Effector CD8-positive, alpha-beta T cell (primary cell): ENCODE measurements at places on chromosomes 4 and X.

DNA sequence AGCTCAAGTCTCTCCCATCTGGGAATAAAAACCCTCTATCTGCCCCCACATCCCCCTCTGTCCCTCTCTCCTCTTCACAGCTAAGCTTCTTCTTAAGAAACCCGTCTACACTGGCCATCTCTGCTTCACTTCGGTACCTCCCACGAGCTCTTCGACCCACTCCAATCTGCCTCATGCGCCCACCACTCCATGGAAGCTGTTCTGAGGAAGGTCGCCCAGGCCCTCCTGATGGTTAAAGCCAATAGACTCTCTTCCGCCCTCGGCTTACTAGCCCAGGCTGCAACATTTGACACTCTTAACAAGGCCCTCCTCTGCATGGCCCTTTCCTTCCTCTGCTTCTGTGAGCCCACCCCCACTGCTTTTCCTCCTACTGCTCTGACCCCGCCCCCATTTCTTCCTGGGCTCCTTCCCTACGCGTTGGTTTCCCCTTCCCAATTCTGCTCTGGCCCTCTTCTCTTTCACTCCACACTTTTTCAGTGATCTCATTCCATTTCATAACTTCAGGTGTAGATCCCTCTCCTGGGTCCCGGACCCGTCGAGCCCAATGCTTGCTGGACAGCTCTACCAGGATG lies 11.8 kb downstream of the IQSEC2 start:
- no peak for DNase-seq

- DNase-seq, result no peak
Measured at GRCh38 chrX:65635378-65635777, 32.1 kb upstream of the MSN start.

GRCh38 chr4:68466185-68466584 lies 18.9 kb downstream of the TMPRSS11E start:
- no peak for DNase-seq

GRCh38 chr4:183636923-183637322 lies 22.1 kb downstream of the RWDD4 start:
- no peak for DNase-seq

GRCh38 chr4:20266215-20267082 lies 14.7 kb downstream of the SLIT2 start:
- no peak for DNase-seq

- no peak for DNase-seq
Measured at GRCh38 chr4:146943691-146944375, 1.8 kb downstream of the TTC29 start.

DNA sequence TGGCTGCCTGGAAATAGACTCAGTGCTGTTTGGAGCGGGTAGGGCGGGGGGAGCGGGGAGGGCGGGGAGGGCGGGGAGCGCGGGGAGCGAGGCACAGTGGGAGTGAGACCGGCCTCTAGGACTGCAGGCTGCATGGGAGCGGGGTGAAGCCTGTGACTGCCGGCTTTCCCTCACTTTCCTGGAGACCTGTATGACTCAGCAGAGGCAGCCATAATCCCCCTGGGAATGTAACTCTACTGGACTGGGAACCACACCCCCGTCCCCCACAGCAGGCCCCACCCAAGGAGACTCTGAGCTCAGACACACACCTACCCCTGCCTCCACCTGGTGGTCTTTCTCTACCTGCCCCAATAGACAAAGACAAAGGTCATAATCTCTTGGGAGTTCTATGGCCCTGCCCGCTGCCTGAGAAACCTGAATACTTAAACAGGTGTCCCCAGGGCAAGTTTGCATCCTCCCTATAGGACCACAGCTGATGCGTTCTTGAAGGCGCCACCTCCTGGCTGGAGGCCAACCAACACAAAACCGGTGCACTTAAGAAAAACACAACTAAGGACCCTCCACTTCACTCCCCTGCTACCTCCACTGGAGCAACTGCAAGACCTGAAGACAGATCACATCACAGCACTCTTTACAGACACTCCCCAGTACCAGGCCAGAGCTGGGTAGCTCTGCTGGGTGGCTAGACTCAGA lies 18.0 kb downstream of the HDAC8 start:
- no peak for DNase-seq

DNA sequence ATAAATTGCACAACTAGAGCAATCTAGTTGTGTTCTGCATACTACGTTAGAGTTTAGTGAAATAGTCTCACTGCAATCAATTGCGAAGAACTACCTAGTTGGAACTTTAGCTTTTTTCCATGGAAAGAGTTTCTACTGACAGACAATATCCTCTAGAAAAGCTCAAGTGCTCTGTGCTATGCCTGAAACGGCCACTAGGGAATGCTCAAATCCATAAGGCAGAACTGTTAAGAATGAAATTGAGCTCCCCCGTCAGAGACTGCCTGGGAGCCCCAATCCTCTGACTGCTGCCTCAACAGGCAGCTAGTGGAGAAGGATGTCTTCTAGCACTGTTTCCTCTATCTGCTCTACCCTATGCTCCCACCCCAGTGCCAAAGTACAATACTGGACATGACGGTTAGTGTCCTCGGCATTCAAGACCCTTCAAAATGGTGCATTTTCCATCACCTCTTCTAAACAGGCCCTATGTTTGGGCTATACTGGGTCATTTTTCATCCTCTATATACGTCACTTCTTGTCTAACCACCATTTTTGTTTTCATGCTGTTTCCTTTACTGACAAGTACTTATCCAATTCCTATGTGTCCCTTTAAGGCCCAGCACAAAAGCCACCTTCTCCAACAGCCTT lies 35.3 kb downstream of the FRMD7 start:
- peak; percentile 7 for DNase-seq

DNA sequence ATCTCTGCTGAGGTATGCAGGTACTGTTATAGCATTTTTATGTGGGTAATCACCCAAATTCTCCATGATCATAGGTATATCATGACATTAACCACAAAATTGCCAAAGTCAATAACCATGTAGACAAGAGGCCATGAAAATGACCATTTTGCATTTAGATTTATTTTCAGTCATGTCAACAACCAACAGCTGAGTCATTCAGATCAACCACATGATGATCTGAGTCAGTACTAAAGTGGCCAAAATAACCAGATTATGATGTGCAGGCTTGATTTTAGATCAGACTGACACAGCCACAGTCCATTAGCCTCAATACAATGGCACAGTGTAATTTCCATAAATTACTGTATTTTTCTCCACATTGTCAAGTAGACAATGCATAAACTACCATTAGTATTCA lies 240.5 kb downstream of the GRIA3 start:
- DNase-seq, result no peak

- DNase-seq, result no peak
Measured at GRCh38 chrX:47900833-47901232, 64.1 kb downstream of the ZNF81 start.

DNA sequence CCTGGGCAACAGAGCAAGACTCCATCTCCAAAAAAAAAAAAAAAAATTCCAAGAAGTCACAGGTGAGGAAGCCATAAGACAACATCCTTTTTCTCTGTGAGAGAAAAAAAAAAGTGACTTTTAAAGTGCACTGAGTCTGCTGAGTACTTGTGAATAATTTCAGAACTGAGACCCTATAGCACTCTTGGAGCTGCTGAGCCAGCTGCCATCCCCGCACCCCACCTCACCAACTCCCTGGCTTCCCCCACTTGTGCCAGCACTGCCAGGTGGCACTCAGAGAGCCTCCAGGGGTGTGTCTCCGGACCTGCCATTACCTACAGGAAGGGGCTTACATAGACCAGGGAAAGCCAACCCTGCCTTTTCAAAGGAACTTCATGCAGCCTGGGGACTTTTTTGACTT lies 39.2 kb upstream of the HS3ST1 start:
- no peak for DNase-seq

GRCh38 chr4:167000141-167000852 lies 234.0 kb downstream of the SPOCK3 start:
- DNase-seq, result no peak

DNA sequence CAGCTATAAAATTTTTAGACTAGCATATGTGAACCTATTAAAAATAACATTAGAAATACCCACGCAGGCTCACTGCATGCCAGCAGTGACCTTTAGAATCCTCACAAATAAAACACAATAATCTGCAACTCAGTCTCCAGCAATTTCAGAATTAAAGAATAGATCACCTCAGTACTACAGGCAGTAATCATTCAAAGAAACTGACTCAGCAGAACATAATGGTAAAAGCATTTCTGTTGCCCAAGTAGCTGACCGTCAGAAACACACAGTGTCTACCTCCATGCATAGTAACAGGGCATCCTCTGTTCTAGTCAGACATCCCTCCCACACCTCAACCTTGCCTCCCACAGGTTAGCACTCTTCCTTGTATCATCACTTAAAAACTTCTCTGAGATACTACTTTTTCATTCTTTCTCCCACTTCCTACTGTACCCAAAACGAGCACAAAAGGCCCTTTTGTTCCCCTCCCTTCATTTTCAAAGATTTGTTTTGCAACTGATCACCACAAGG lies 65.7 kb upstream of the BEND2 start:
- DNase-seq, result no peak

GRCh38 chr4:140090215-140090731 lies 63.7 kb downstream of the MAML3 start:
- DNase-seq, result no peak

DNA sequence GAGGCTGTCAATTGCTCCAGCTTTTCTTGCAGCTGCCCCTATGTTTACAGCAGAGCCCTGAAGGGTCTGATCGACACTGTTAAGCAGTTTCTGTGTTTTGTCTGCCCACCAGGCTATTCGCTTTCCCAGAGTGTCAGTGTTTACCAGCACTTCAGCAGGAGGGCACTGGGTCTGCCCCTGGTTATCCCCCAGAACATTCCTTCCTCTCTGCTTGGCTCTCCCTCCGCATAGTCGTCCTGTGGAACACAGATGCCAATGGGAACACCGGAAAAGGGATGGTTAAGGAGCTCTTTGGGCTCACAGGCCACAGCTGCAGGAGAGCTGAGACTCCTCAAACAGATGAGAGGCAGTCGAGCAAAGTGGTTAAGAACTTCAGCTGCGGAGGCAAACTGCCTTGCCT lies 71.3 kb upstream of the FBXW7 start:
- no peak for DNase-seq

DNA sequence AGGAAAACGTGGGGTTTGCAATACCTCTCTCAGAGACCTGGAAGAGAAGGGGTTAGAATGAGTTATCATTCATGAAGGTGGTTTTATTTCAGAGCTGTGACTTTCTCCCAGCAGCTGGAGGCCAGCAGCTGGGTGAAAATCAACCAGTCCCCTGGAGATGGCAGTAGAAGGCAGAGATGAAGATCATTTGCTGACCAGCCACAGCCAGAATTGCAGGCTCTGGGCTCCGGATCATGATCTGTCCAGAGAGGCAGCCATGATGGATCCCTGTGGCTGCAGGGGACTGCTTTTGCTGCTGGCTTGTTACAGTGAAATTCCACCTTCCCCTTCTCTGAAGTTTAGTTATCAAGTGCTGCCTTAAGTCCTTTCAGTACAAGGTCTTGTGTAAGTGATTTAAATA lies 46.9 kb upstream of the TAB3 start:
- no peak for DNase-seq

GRCh38 chr4:112421911-112422310 lies 94.1 kb downstream of the NEUROG2 start:
- no peak for DNase-seq

DNA sequence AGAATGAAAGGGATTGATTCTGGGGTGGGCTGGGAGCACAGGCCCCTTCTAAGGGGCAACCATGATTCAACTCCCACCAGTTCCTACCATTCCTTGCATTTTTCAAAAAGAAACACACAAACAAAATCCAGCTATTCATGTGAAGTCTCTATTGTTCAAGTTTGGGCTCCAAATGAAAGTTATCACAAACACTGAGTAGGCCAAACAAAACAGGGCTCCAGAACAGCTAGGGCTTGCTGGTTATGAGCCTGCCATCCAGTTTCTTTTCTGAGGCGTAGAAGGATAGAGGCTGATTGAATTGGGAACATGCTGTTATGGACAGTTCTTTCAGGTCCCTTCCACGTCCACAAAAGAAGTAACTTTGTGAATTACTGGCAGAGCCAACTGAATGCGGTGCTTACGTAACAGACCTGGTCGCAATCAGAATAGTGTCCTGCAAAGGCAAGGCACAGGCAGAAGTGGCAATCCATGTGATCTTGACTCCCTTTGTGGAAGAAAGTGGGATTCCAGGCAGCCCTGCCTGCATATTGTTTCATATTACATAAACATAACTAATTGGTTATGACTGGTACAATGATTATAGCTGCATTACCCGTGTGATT lies 244.5 kb downstream of the SCFD2 start:
- DNase-seq, result no peak

DNA sequence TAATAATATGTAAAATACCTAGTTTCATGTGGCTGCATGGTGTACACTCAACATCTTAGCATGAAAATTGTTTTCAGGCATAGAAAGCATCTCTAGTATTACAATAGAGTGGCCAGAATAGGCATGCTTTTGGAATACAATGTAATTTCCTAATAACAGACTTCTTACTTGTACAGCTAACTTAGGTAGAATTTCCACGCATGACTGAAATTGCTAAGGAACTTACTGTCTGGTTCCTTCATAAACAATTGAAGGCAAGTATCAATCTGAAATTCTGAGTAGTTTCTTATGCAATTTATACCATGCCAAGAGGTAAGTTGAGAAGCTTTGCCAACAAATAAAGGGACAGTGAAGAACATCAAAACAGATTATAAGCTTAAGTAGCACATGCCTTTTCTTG lies 26.7 kb downstream of the SULT1E1 start:
- no peak for DNase-seq

GRCh38 chr4:88041626-88042025 lies 34.2 kb downstream of the PKD2 start:
- no peak for DNase-seq

DNA sequence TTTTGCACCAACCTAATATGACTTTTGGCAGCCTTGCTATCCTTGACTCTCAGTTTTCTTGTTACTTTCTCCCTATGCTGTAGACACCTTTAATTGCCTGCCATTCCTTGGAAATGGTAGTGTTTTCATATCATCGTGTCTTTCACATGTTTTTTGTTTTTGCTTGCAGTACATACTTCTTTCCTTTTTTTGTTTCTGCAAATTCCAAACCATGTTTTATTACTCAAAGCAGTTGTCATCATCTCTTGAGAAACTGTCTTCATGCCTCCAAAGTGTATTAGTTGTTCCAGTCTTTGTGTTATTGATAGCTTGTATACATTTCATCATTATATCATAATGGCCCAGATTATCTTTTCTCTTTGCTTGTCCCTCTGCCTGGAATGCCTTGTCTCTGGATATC lies 57.1 kb downstream of the PDLIM5 start:
- DNase-seq, result no peak

DNA sequence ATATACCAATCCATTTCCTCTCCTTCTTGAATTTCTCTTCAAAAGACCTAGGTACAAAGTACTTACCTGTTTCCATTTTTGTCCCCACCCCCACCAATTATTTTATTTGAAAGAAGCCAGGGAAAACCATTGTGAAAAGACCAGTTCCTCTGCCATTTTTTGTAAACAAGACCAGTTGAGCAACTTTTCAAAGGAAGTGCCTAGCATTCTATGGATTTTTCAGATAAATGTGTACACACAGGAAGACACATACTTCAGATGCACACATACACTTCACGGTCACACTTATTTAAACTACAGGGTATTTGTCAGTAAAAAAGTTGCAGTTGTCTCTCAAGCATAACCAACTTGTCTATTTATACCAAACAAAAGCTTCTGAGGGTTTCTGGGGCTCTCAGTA lies 587.2 kb upstream of the KLHL4 start:
- DNase-seq, result no peak

GRCh38 chr4:14865804-14866203 lies 136.5 kb upstream of the CPEB2 start:
- DNase-seq, result no peak

GRCh38 chrX:71215338-71215912 lies 7.6 kb upstream of the GJB1 start:
- no peak for DNase-seq
